Cardiac muscle cell (in vitro differentiated cells and primary cell): ENCODE measurements at places on chromosomes 2 and 18. TPM values are rescaled to one million over a fixed set of nuclear protein-coding genes. Genes with fewer than 3 reads are reported as not detected.

Gene SKA1
- total RNA-seq: 3.0 and 8.5 TPM in 2 replicates

- H3K36me3 ChIP-seq: no peaks in the 10 kb centered on the region
- no peak overlapping the region for H3K27ac ChIP-seq
- no peak overlapping the region for H3K4me3 ChIP-seq
- peak; percentile 74 for DNase-seq
- no peaks in the 10 kb centered on the region for H3K27me3 ChIP-seq
These were observed 202.1 kb upstream of the RND3 start for GRCh38 chr2:150689590-150689989.

DNA sequence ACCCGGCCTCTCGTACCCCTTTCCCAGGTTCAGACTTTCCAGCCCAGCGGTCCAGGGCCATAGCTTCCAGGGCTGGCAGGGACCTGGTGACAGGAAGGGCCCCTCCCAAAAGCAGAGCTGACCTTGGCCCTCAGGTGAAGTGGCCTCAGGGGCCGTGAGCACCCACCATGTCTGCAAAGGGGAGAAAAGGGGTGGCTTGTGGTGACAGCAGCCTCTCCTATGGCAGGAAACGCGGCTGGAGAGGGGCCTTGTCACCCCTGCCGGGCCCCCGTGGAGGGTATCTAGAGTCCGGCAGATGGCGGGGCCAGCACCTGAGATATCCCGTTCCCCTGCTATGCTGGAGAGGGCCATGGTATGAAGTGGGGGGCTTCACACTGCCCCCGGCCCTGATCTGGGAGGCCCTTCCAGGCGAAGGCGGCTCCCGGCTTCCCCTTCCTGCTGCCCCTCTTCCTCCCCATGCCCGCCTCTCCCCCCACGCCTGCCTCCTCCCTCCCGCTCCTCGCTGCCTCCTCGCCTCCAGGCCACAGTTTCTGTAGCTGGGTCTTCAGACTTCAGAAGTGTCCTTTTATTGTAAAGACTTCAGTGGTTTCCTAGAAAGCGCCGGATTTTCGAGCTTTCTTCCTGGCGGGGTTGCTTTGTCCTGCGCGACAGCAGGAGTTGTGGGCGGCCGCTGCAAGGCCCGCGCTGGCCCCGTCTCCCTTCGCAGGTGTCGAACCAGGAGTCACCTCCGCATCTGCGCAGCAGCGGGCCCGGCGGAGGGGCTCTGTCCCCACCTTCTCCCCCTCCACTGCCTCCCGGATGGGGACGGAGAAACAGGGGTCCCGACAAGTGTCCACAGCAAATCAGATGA is 240.5 kb upstream of the MYT1L start:
- no peaks in the 10 kb centered on the region for H3K27me3 ChIP-seq
- H3K27ac ChIP-seq: no peak overlapping the region
- H3K36me3 ChIP-seq: no peaks in the 10 kb centered on the region
- no peaks in the 10 kb centered on the region for H3K4me1 ChIP-seq

Gene PRKAG3
- not detected in 2 replicates for total RNA-seq

- no peak overlapping the region for H3K27ac ChIP-seq
- no peaks in the 10 kb centered on the region for H3K4me1 ChIP-seq
- no peak overlapping the region for H3K4me3 ChIP-seq
- peak; percentile 39 for DNase-seq
These were observed 15.2 kb downstream of the NABP1 start for GRCh38 chr2:191693166-191693565.

DNA sequence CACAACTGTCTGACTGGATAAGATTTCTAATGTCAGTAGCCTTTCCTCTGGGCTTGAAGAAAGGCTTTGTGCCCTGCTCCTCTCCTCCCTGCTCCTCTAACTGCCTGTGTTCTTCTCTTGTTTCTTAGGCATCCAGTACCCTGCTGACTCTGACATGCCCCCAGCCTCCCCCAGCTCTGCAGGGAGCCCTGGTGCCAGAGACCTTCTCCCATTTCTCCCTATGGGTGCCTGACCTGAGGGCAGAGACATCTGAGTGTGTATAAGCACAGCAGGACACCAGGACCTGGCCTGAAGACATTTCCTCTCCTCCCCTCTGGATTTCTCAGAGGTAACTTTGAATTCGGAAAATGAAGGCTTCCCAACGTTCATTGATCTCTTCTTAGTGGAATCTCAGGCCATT is 23.6 kb downstream of the RNF144A start:
- no peaks in the 10 kb centered on the region for H3K4me1 ChIP-seq
- H3K4me3 ChIP-seq: no peak overlapping the region
- DNase-seq: no peak
- H3K27me3 ChIP-seq: no peaks in the 10 kb centered on the region
- H3K36me3 ChIP-seq: no peaks in the 10 kb centered on the region

DNA sequence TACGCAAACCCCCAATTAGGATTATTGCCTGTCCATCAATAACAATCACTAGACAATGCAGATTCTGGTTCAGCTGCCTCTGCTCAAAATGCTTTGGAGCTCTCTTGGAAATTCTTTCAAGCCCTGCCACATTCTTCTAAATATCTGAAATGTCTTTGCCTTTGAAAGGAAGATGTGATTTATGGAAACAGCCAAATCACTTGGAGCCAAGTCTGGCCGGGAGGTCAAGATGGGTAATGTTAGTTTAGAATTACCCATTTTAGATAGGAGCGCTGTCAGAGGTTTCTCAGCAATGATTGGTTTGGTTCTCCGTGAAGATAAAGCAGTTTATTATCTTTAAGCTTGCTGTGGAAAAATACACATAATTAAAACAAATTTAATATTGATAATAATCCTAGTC is 306.7 kb downstream of the SETBP1 start:
- no peaks in the 10 kb centered on the region for H3K4me1 ChIP-seq
- no peak overlapping the region for H3K27ac ChIP-seq
- H3K27me3 ChIP-seq: no peaks in the 10 kb centered on the region
- no peak overlapping the region for H3K4me3 ChIP-seq
- no peaks in the 10 kb centered on the region for H3K36me3 ChIP-seq
- DNase-seq: no peak

Gene ANKRD29
- total RNA-seq: 0.14 and 0.77 TPM in 2 replicates

Gene NCK2
- total RNA-seq: 61.7 and 65.9 TPM in 2 replicates

DNA sequence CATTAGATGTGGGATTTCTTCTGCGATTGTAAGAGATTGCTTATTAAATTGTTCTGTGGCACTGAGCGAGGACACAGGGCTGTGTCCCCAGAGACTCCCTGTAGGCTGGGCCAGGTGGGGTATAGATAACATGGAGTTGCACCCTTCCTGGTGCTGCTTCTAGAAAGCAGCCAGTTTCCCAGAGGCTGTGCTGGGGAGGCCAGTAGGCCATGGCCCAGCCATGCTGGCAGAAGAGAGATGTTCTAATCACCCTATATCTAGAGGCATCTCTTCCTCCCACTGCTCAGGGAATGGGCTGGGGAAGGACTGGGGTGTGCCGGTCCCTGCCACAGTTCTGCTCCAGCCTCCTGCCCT is 66.9 kb downstream of the HS1BP3 start:
- no peak for DNase-seq
- H3K4me1 ChIP-seq: peaks cover 16% of the 10 kb centered on the region
- H3K27ac ChIP-seq: peak overlapping the region; percentile 93

DNA sequence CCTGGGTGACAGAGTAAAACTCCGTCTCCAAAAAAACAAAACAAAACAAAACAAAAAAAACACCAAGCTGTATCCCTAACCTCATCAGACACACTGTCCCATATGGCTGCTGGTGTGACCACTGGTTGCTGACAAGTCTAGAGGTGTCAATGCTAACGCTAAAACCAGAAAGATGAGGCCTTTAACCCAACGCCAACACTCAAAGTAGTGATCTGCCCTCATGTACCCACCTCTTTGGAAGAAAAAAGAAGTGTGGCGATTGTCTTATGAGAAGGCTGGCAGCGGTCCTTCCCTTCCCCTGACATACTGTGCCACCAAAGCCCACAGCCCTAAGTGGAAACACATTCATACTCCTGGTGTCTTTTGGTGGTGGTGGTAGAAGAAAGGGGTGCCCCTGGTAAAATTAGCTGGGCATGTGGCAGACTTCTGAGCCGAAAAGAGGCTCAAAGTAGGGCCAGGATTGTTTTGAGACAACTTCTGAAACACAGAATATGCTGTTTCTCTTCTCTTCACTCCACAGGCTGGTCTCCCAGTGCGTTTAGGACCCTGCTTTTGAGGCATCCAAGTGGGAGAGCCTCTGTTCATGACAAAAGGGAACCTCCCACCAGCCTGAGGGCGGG is 9.8 kb downstream of the SERTAD2 start:
- no peak for DNase-seq
- H3K27ac ChIP-seq: peak overlapping the region; percentile 91
- peaks cover 61% of the 10 kb centered on the region for H3K4me1 ChIP-seq
- no peaks in the 10 kb centered on the region for H3K36me3 ChIP-seq
- no peaks in the 10 kb centered on the region for H3K27me3 ChIP-seq

- peaks cover 22% of the 10 kb centered on the region for H3K4me1 ChIP-seq
- H3K4me3 ChIP-seq: no peak overlapping the region
- H3K27ac ChIP-seq: peak overlapping the region; percentile 79
- H3K27me3 ChIP-seq: no peaks in the 10 kb centered on the region
- DNase-seq: peak; percentile 47
These were observed 16.9 kb downstream of the STEAP3 start for GRCh38 chr2:119240311-119241204.

- H3K36me3 ChIP-seq: no peaks in the 10 kb centered on the region
- DNase-seq: no peak
- no peaks in the 10 kb centered on the region for H3K27me3 ChIP-seq
- H3K4me3 ChIP-seq: no peak overlapping the region
- no peaks in the 10 kb centered on the region for H3K4me1 ChIP-seq
These were observed 78.4 kb downstream of the ARHGEF4 start for GRCh38 chr2:130915149-130915548.

Gene GALNT1
- 47.4 and 49.4 TPM in 2 replicates for total RNA-seq

DNA sequence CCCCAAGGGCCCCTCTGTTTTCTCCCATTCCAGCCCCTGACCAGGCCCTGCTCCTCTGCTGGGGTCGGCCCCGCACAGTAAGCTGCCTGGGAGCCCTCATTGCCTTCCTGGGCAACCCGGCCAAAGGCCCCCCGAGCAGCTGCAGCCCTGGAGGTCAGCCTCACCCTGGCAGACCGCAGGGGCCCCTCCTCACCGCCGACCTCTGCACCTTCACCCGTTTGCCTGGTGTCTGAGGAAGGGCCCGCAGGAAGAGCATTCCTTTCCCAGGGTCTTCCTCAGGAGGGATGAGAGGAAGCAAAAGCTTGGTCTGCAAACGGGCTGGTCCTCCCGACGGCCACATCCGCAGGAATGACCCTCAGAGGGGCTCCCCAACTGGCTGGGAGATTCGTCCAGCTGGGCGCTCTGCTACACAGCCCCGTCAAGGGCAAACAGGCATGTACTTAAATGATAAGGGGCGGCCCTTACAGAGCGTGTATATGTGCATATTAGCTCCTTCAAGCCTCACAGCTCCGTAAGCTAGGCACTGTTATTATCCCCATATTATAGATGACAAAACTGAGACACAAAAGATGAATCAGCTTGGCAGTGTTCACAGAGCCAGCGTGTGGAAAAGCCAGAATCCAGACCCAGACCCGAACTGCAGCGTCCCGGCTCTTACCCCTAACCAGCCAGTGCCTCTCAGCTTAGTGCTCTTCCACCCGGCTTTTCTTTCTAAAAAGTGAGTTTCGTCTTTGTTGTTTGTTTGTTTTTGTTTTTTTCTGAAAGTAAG is 52.8 kb downstream of the SLC4A1AP start:
- peaks cover 28% of the 10 kb centered on the region for H3K4me1 ChIP-seq
- H3K4me3 ChIP-seq: peak overlapping the region; percentile 16
- no peaks in the 10 kb centered on the region for H3K36me3 ChIP-seq
- H3K27me3 ChIP-seq: no peaks in the 10 kb centered on the region

GRCh38 chr2:242031481-242032019 is 162.0 kb downstream of the RTP5 start:
- no peak overlapping the region for H3K27ac ChIP-seq
- no peaks in the 10 kb centered on the region for H3K4me1 ChIP-seq
- peak; percentile 69 for DNase-seq
- H3K27me3 ChIP-seq: no peaks in the 10 kb centered on the region
- H3K36me3 ChIP-seq: no peaks in the 10 kb centered on the region

Gene CIB4
- total RNA-seq: 0.49 TPM in 1 of 2 replicates, not detected in the other

Gene BOLA3
- 27.0 and 97.0 TPM in 2 replicates for total RNA-seq

GRCh38 chr18:13440277-13441248 is 222.0 kb downstream of the LDLRAD4 start:
- no peaks in the 10 kb centered on the region for H3K4me1 ChIP-seq
- no peaks in the 10 kb centered on the region for H3K36me3 ChIP-seq
- H3K4me3 ChIP-seq: no peak overlapping the region
- H3K27ac ChIP-seq: no peak overlapping the region

Gene TMEFF2
- 0.15 and 0.28 TPM in 2 replicates for total RNA-seq

DNA sequence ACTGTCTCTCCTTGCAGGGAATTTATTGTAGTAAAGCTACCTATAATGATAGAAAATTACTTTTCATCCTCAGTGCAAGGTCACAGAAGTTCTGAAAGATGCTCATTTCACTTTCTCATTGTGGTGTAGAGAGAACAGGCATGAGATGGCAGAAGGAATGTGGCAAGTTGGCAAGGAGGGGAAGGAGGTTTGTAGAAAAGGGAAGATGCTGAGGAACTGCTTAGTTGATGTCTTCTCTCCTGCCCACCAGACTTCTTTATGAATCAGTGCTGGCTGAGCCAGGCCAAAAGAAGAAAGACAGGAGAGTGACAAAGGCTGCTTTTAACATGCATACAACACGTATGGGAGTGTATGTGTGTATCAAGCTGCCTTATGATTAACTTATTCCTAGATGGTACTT is 164.4 kb downstream of the PRPF40A start:
- no peaks in the 10 kb centered on the region for H3K4me1 ChIP-seq
- no peak overlapping the region for H3K4me3 ChIP-seq
- H3K27me3 ChIP-seq: no peaks in the 10 kb centered on the region
- H3K36me3 ChIP-seq: no peaks in the 10 kb centered on the region
- no peak overlapping the region for H3K27ac ChIP-seq

Gene ARHGAP15
- not detected in 2 replicates for total RNA-seq

Gene GALNT5
- 2.0 and 2.4 TPM in 2 replicates for total RNA-seq

Gene CELF4
- total RNA-seq: 0.35 and 1.6 TPM in 2 replicates

DNA sequence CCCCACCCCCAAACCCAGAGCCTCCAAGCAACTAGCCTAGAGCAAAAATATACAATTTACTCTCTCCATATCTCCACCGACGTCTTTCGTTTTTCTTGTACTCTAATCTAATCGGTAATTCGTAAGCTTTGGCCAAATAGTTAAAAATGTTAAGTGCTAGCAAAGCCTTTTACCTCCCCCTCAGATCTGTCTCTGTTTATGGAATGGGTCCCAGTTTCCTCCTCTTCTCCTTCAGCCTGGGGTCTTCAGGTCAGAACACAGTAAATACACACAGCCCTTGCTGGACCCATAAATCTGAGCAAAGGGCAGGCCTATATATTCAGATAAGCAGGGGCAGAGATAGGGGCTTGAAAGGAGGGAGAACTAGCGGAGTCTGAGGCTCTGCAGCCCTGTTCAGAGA is 267.4 kb downstream of the MEIS1 start:
- H3K27me3 ChIP-seq: no peaks in the 10 kb centered on the region
- no peaks in the 10 kb centered on the region for H3K36me3 ChIP-seq
- H3K4me1 ChIP-seq: peaks cover 13% of the 10 kb centered on the region
